Stimulated activated CD8-positive, alpha-beta memory T cell treated with anti-CD3 and anti-CD28 coated beads, Interleukin-4, amount 100 ng/mL, for 4 hours (primary cell): ENCODE measurements at places on chromosomes 4 and X.
A peak's percentile ranks its signal among the peaks of the same experiment; 100 is the strongest.

GRCh38 chr4:98564852-98565251, 93.6 kb downstream of the TSPAN5 start:
- DNase-seq, result no peak

DNA sequence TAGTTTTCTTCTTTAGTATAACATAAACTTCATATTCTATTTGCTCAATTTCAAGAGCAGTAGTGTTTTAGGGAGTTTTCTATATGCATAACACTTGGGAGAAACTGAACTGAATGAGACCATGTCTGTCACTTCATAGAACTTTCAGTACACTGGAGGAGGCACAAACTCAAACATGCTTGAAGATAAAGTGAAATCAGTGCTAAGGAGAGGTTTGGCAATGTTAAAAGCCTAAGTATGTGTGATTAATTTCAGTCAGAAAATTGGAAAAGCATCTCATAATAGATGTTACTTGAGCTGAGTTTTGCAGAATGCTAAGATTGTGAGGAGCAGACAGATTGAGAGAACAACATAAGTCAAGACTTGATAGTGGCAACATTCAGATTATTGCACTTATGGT, 411.2 kb upstream of the HS3ST1 start:
- no peak for DNase-seq

DNA sequence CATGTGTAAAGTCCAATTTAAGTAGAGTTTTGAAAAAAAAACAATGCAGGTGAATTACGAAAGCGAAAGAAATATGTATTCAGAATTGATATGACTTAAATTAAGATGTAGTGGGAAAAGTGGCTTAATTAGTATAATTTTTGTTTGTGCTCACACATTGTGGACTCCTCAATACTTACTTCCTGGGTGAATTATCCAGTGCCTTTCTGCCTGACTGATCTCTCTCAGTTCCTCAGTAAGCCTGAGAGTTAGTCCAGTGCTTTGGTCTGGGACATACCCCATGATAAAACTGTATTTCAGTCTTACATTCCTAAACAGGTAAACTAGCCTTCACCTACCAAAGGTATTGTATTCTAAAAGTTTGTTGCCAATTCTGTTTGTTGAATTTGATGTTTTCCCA, 8.4 kb downstream of the PGAM4 start:
- DNase-seq, result no peak

- no peak for DNase-seq
Observed at GRCh38 chr4:184807256-184807655, 18.5 kb downstream of the ACSL1 start.

DNA sequence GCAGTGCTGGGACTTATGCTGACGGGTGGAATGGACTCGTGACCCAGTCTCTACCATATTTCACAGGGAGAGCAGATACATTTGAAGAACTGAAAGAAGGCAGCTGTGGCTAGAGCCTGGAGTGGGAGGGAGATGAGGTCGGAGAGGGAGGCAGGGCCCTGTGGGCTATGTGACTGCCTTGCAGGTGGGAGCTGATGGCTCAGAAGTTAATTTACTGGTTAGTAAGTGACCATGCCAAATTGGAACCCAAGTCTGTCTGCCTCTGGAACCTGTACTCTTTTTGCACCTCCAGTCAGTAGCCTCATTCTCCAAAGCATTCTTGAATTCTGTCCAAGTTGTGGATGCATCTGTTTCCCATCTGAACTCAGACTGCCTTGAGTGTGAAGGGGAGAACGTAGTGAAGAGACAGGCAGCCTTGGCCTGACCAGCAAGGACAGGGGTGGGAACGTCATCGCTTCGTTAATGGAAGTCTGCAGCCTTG, 92.3 kb downstream of the REPS2 start:
- no peak for DNase-seq

- DNase-seq, result no peak
Observed at GRCh38 chr4:44738615-44739014, 12.3 kb upstream of the GNPDA2 start.

DNA sequence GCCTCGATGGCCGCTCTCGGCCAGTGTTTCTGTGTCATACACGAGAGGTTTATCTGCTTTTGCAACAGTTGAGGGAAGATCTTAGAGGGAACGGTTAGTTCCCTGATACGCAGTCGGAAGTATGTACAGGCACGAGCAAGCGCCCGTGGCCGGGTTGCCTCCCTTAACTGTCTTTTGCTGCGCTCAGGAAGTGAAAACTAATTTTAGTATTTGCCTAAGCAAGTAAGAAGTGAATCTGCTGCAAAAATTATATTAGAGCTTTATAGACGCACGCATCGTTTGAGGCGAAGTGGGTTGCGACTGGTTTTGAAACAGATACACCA, 695 bp downstream of the MTM1 start:
- no peak for DNase-seq

GRCh38 chr4:155772459-155773195, 13.8 kb downstream of the GUCY1B1 start:
- DNase-seq, result no peak

- no peak for DNase-seq
Observed at GRCh38 chr4:155411546-155411945, 34.8 kb upstream of the MAP9 start.

DNA sequence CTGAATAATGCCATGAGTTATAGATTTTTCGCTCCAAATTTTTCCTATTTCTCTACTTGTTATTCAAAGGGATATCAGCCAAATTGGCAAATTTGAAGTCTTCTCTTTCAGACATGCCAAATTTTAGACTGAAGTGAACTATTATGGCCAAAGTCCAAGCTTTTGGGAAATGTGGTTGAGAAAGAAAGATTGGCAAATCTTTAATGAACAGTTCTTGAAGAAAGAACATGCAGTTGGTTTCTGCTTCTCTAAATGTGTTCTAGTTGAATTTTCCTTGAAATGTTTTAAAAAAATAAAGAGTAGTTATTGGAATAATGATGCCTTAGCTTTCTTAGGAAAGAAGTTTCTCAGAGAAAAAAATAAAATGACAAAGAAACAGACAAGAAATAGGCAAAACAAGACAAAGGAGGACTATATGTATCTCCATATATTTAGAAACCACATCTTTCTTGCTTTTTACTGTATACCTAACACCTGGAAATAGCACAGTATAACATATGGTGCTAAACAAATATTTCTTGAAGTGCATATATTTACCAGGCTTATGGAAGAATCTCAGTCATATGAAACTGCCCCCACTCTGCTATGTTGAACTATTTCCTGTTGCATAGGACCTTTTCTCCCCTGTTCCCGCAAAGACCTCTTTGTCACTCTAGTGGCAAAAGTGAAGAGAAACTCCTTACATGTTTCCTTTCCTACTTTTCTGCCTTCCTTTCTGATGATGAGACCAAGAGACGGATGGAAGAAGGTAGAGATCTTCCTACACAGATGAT, 250.0 kb downstream of the ARHGAP24 start:
- no peak for DNase-seq

- DNase-seq, result no peak
Observed at GRCh38 chr4:6901669-6902317, 7.8 kb upstream of the TBC1D14 start.

- no peak for DNase-seq
Observed at GRCh38 chrX:87578978-87579377, 61.4 kb downstream of the KLHL4 start.

DNA sequence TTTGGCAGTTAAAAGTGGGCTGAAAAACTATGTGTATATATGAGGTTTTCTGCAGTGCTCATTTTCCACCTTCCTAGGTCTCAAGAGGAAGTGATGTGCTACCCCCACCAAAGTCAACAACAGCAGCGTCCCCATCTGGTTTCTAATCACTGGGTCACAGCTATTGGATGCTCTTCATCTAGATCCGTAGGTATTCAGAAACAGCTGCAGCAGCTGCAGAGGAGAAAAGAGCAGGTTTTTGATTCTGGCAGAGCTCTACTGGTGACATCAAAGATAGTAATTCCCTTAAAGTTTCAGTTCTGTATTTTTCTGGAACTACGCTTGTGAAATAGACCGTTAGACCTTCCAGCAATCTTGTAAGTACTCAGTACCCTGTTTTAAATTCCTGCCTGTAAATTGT, 5.8 kb upstream of the GUCY2F start:
- no peak for DNase-seq

DNA sequence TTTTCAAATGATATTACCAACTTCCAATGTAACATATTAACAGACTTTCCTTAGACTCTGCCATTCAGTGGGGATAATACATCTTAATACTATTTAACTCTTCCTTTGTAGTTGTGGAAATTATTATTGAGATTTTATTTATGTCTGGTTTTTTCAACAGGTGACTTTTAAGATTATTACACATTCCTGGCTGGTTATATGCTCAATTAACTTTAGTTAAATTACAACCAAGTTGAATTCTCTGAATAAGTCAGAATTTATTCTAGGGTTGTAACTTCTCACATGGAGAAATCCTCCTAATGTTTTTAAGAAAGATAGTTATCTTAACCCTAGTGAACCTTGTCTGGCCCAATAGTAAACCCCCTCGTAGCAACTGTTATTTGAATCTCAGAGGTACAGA, 107.3 kb downstream of the SLC10A6 start:
- DNase-seq, result no peak

- DNase-seq, result no peak
Observed at GRCh38 chr4:25103418-25103817, 56.8 kb downstream of the SEPSECS start.

GRCh38 chrX:68847172-68847571, 18.4 kb downstream of the EFNB1 start:
- no peak for DNase-seq

DNA sequence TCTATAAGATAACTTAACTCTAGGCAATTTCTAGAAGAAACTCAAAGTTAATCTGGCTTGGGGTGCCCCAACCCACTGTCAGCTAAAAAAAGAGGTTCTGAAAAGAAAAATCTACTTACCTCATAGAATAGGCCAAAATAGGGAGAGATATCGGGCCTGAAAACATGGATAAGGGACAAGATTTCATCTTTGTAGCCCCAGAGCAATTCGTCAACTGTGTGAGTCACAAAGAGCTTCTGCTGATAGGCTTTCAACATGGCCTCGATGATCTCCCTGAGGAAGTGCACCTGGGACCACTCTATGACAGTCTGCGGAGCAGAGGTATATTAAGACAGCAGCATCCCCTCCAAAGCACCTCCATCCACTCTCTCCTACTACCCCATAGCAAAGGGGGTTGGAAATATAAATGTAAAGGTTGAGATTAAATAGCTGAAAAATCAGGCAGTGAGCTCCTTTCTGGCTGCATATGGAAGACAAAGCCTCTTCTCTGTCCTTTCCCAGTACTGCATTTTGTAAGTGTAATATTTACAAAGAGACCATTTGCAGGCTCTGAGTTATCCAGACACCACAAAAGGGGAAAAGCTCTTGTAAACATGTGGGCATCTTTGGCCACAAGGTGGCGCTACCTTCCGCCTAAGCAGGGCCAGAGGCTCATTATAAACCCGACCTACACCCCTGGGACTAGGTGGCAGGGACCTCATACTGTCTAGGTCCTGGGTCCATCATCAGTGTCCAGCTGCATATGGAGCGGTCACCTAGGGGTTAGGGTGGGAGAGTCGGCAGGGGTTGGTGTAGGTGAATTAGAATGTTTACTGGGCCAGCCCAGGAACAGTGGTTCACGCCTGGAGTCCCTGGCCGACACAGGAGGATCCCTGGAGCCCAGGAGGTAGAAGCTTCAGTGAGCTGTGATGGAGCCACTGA, 31.5 kb upstream of the NUP54 start:
- peak; percentile 67 for DNase-seq

DNA sequence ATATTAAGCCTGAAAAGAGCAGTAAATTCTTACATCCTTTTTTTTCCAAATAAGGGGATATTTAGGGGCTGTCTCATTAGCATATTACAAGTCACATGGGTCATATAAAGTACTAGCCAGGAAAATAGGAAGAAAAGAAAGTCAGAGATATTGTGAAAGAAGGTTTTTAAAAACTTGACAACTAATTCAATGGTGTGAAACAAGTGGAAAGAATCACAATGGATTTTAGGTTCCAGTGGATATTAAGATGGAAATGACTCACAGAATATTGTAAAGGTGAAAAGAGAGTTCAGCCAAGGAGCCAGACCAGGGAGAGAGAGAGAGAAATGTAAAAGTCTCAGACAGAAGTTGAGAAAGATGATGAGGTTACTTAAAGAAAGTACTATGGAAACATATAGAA, 297.2 kb downstream of the IQCM start:
- DNase-seq, result no peak

- DNase-seq, result no peak
Observed at GRCh38 chr4:37970702-37971101, 10.5 kb downstream of the PTTG2 start.

DNA sequence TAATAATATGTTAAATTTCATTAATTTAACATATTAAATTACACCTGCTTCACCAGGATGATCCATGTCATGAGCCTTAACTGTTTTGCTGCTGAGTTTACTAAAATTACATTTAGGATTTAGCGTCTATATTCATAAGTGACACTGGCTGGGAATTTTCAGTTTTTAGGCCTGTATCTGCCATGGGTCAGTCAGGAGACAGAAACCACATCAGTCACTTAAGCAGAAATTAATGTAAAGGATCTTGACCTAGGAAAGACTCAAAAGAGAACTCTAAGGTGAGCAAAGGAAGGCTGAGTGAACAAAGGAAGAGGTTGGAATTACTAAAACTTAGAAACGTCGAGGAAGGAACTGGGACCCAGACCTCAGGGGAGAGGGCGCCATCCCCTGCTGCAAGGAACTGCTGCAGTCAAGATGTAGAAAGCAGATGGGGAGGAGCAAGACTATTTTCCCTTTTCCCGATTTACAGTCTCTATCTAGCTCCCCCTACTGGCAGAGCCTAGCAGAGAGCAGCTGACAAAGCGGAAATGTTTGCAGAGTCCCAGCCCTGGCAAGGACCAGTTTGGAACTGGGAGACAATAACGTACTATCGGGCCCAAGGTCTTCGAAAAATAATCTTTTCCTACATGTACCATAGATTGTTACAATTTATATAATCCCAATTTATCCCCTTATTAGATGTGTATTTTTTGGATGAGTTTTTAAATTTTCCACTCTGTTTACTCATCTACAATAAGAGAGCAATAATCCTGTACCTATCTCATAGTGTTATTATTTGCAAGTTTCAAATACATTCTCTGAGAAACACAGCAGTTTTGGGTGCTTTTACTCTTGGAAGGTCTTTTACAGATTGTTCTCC, 22.6 kb upstream of the RBBP7 start:
- DNase-seq, result peak; percentile 22

GRCh38 chr4:17327591-17327990, 184.3 kb downstream of the QDPR start:
- no peak for DNase-seq

GRCh38 chrX:26032111-26032912, 105.8 kb upstream of the MAGEB18 start:
- no peak for DNase-seq

GRCh38 chr4:6368601-6369000, 99.0 kb downstream of the WFS1 start:
- DNase-seq, result no peak

DNA sequence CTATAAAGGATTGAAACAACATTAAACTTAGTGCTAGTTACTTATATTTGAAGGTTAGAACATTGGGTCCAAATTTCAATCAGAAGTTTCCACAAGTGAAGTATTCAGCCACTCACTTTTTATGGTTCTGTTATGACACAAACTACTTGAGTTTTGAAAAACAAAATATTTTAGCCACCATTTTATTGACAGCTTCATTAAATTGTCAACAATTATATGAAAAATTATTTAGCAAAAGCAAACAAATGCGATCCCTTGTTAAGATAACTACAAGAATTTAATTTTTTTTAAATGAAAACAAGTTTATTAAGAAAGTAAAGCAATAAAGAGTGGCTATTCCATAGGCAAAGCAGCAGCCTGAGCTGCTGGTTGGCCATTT, 3.1 kb downstream of the CXCL2 start:
- no peak for DNase-seq

- no peak for DNase-seq
Observed at GRCh38 chr4:130668859-130669258, 1572.9 kb downstream of the C4orf33 start.

GRCh38 chrX:24799565-24799964, 105.8 kb downstream of the POLA1 start:
- no peak for DNase-seq

GRCh38 chr4:138192113-138192512, 50.0 kb downstream of the SLC7A11 start:
- no peak for DNase-seq
